Activated T-cell treated with anti-CD3 and anti-CD28 coated beads, Interleukin-2, amount 50 U/mL, for 1 hour (primary cell): ENCODE measurements at places on chromosomes 6 and 20.

DNA sequence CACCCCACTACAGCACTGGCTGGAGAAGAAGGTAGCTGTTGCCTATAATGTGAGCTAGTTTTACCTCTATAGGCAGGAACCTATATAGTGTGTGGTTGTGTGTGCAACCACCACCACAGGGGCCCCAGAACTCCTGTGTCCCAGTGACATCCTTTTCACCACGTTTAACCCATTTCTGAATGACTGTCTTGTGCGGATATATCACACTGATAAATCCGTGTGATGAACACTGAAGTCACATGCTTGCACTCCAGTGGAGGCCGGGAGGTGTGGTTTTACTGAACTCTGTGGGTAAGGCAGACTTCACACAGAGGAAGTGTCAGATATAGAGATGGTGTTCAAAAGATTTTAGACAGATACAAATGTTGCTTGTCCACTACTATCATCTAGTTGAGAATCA lies 32.5 kb downstream of the SDHAF4 start:
- no peak for DNase-seq

GRCh38 chr20:50992733-50993457 lies 30.0 kb downstream of the KCNG1 start:
- DNase-seq: no peak

- no peak for DNase-seq
Measured at GRCh38 chr6:91293395-91293794, 706.5 kb upstream of the MAP3K7 start.

DNA sequence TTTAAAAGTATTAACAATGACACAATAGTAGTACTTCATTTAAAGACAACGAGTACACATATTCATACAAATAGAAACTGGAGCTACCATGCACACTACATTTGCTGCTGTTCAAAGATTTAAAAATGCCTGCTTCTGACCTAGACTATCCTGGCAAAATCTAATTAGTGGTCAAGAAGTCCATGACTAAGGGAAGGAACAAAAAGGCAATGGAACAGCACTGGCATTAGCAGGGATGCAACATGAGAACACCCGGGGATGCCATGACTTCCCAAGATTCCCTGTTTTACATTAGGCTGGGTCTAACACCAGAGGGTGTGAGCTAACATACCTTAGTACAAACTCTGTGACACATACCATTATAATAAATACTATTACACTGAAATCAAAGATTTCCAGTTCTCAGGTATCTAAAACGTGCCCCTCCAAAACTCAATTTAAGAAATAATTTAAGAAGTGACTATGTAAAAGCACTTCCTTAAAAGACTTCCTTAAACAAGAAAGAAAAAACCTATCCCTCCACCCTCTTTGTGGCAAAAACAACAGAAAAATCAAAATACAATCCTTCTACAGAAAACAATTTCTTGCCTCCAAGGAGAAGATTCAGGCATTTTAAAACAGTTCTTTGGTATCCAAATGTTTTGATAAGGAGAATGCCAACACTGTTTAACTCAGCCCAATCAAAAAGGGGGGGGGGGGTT lies 25.5 kb downstream of the CHD6 start:
- DNase-seq: no peak

- DNase-seq: no peak
Measured at GRCh38 chr6:56399250-56399671, 151.9 kb upstream of the COL21A1 start.

GRCh38 chr6:52749556-52750152 lies 13.6 kb downstream of the GSTA2 start:
- no peak for DNase-seq

- DNase-seq: no peak
Measured at GRCh38 chr6:37104824-37105147, 65.2 kb upstream of the PIM1 start.

DNA sequence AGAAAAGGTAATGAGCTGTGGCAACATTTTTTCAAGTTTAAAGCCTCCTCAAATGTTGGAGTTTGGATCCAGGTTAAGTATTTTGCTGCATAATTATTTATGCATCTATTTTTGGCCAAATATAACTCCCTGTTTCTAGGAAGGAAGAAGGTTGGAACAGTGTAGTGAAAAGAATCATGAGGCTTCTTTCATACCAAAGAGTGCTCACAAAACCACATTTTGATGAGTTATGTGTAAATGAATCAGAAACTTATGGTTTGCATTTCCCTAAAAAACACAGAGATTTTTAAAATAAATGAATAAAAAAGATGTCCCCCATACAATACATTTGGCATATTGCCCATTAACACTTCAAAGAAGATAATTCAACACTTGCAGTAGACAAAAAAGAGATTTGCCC lies 246.9 kb upstream of the PRDM1 start:
- no peak for DNase-seq

DNA sequence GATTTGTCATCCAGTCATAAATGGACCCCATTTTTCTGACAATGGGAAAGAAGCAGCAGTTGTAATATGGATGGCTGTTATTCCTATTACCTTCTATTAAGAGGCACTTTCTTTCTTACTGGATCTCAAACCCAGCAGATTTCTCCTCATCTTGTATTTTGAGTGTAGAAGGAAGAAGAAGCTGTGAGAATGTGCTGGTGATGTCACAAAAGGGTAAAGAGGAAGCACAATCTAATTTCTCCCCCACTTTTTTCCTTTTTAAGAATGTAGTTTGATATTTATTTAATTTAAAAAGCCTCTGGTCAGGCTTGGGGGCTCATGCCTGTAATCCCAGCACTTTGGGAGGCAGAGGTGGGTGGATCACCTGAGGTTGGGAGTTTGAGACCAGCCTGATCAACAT lies 100.0 kb upstream of the JARID2 start:
- DNase-seq: no peak

GRCh38 chr6:142822842-142823241 lies 122.1 kb downstream of the HIVEP2 start:
- DNase-seq: no peak

- no peak for DNase-seq
Measured at GRCh38 chr20:22582964-22583772, 1.2 kb downstream of the FOXA2 start.

GRCh38 chr20:38554986-38555385 lies 26.0 kb upstream of the ADIG start:
- DNase-seq: no peak

DNA sequence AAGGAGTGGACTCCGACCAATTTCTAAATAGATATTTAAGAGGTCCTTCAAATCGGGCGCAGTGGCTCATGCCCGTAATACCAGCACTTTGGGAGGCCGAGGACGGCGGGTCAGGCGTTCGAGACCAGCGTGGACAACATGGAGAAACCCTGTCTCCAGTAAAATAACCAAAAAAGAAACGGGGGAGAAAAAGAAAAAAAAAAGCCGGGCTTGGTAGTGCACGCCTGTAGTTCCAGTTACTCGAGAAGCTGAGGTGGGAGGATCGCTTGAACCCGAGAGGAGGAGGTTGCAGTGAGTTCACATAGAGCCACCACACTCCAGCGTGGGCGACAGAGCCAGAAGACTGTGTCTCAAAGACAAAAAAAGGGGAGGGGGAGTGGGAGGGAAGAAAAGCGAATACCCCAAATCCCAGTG lies 53.3 kb upstream of the HFE start:
- peak; percentile 37 for DNase-seq

- DNase-seq: no peak
Measured at GRCh38 chr6:41199552-41200246, 1.2 kb downstream of the TREML2 start.

DNA sequence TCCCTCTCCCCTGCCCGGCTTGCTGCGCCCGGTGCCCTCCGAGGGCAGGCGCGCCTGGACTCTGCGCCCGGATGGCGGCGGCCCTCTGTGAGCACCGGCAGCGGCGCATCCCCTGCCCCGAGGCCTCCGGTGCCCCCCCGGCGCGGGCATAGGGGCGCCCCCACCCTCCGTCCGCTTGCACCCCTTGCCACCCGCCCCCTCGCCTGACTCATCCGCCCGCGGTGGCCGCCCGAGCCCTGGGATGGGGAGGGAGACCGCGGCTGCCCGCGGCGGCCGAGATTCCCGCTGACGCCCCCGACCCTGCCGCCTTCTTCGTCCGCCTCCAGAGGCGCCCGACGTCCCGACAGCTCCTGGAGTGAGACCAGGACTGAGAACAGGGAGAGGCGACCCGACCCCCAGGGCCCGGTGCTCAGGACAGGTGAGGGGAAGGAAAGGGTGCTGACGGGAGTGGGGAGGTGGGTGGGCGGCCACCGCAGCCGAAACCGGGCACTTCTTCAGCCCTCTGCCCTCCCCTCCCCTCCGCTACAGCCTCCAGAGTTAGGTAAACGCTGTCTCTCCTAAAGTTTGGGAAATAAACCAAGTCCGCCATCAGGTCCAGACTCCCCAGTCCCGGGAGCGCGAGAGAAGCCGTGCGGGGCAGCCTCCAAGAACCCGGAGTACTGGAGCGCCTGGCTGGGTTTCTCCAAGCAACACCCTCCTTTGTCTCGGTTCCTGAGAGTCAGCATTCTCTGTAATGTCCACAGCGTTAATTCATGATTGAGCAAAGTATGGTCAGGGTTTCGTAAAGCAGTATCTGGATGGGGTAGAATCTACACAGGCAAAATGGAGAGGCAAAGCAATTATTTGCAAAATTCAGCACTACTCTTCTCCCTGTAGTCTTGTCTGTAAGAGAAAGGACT lies 539 bp downstream of the TMEM200A start:
- peak; percentile 48 for DNase-seq

- no peak for DNase-seq
Measured at GRCh38 chr6:18203786-18204185, 48.6 kb downstream of the KDM1B start.

DNA sequence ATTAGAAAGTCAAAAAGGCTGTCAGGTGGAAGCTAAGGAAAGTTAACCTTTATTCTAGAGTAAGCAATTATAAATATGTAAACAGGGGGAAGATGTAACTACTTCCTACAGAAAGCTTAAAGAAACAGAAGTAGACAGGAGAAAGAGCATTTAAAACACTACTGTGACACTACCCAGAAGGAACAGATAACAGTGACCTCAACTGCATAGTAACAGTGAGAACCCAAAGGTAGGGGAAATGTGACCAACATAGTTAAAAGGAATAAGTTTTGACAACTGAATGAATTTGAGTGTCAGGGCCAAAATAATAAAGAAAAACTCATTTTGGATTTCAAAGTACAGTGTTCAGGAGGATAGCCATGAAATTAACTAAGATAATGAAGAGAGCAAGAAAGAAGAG lies 43.5 kb downstream of the IBTK start:
- DNase-seq: no peak

DNA sequence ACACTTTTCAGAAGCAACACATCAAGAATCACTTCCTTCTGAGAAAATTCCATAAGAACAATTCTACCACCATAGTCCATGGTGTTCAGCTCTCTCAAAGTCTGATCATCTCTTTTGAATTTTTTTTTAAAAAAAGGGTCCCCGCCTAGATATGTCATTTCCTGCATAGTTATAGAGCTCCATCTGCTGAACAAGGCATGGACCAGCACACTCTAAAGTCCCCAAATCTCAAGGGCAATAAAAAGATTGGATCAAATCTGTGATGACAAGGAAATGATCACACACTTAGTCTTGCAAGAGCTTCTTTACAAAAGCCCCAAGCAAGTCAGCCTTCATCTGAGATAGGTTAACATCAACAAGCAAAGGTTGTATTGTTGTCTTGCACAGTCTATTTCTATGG lies 100.7 kb upstream of the STMND1 start:
- no peak for DNase-seq
